Activated CD4-positive, alpha-beta T cell treated with anti-CD3 and anti-CD28 coated beads for 36 hours (primary cell): ENCODE measurements at places on chromosomes 4 and X.

- peak; percentile 2 for DNase-seq
Observed at GRCh38 chrX:87517571-87518141, at the start of gene KLHL4. TSS of gene KLHL4 (plus strand) at chrX:87517802. CDS start at chrX:87517894, 92 bp downstream.

DNA sequence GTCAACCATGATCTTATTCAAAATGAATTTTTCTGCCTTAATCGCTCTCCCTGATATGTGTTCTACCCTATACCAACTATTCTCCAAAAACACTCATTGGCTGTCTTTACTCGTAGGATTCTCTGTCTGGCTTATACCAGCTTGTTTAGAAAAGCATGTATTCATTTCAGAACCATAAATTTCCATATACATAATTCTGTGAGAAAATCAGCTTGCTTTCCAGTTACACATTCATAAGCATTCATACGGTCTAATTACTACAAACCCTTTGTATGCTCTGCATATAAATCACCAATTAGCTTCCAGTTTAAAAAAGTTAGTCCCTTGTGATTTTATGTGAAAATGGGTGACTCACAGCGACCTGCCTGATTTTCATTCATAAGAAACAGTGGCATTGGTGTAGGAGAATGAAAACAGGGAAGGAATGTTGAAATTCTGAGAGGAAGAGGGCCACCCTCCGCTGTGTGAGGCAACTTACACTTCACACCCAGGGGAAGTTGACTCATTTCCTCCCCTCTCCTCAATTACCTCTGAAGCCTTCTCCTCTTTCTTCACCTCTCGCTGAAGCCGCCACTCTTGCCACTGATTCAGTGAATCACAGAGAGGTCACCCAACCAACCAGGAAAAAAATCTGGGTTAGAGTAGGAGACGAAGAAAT, 63.3 kb downstream of the MEPE start:
- DNase-seq: peak; percentile 56

DNA sequence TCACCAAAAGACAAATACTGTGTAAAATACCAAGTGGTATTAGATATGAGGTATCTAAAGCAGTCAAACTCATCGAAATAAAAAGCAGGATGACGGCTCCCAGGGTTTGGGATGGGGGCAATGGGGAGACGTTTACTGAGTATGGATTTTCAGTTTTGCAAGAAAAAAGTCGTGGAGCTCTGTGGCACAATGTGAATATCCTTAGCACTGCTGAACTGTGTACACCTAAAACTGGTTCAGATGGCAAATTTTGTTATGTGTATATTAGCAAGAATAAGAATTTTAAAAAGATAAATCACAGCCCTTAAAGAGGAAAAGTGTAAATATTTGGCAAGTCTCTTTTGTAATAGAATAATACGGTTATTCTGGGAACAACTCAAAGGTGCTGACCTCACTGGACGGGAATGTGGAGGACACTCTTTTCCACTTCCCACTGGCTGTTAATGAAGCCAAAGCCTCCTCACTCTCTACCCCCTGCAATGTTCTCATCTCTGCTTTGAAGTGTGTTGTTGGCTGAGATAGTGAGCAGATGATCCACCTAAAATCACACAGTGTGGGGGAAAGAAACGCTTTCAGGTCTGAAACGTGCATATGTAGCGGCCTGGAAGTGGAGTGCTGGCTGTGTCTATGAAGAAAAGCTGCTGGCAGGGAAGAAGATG, 49.2 kb downstream of the SEL1L3 start:
- no peak for DNase-seq

- no peak for DNase-seq
Observed at GRCh38 chr4:119559044-119559647, 69.5 kb downstream of the PDE5A start.

DNA sequence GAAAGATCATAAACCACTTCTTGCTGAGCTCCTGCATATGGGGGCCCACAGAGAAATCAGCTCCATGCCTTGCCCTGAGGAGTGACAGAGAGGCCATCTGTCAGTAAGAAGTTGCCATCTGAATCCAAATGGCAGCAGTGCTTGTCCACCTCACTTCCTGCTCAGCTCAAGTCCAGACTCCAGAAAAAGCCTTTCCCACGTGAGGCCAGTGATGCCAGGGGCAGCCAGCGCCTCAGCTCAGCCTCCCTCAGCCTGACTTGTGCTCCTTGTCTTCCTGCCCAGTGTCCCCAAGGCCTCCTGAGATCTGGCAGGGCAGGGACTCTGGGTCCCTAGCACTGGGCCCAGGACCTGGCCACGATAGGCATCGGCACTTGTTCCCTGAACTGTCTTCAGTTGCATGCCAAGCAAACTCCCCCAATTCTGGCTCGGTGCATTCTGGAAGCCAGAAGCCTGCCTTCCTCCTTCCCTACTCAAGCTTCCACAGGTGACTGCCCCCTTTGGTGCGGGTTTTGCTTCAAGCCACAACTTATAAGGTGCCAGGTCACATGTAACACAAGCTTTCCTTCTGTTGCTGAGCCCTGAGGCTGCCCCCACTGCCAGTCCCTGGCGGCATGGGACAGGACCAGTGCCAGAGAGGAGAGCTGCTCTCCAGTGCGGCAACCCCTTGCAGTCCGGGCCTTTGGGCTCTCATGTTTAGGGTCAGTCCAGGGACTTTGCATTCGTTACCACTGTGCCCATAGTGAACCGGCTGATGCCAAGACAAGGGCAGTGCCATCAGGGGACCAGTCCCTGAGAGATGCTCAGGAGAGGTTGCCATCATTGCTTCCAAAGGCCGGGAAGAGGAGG, 2.2 kb downstream of the ZNF185 start:
- DNase-seq: no peak

- DNase-seq: no peak
Observed at GRCh38 chr4:184475498-184475897, 1.1 kb upstream of the IRF2 start.

DNA sequence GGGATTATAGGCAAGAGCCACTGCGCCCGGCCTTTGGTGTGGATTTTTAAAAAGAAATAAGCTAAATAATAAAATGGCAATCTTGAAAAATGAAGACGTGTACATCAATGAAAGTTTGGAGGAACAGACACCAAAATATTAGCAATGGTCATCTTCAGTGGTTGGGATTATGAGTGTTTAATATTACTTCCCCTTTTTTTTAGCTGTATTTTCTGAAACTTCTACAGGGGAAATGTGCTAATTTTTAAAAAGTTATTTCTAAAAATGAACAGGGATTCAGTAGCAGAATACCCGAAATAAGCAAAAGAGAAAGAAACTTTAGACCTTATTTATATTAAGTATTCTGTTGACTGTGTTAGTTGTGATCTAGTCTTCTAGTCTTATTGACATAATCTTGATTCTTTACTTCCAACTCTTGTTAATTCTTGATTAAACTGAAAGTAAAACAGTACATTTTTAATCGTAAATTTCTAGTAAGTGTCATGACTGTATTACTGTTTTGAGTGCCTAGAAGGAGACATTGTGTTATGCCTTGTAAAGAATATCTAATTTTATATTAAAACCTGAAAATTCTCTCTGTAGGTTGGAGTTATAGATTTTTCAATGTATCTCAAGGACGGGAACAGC, 51.3 kb downstream of the RUFY3 start:
- no peak for DNase-seq

- no peak for DNase-seq
Observed at GRCh38 chr4:165462009-165462408, 83.2 kb downstream of the CPE start.

DNA sequence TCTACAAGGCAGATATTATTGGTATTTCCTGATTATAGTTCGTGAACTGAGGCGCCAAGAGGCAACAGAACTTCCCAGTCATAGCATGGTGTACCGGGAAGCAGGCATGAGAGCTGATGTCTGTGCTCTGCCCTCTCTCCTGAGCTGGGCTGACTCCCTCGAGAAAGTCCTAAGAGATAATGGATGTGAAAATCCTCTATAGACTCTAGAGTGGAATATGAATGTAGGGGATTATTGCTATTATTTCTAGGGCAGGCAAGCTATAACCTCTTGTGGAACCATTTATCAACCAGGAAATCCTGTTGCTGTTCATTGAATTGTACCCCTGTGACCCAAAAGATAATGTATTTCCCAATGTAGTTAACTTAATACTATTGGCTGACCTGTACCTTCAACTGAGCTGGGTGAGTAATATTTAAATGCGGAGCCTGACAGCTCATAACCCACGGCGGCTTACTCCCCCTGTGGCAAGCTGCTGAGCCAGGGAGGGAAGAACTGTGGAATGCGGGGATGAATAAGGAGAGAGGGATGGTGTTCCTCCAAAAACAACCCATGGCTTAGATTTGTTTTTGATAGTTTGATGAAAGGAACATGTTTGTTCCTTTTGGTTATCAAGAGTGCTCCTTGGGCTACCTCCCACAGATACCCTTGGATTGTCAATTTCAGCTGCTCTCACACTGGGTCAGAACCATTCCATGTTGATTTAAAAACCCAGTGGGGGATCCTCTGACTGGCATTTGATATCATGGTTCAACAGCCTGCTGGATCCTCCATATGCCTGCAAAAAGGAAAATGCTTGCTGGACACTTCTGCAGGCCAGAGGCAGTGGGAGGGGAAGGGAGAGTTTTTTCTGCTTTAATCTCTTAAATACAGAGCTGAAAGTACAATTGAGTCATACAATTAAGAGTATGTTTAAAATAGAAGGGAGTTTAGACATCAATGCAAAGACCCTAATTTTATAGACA, 339.0 kb upstream of the BOD1L1 start:
- no peak for DNase-seq

DNA sequence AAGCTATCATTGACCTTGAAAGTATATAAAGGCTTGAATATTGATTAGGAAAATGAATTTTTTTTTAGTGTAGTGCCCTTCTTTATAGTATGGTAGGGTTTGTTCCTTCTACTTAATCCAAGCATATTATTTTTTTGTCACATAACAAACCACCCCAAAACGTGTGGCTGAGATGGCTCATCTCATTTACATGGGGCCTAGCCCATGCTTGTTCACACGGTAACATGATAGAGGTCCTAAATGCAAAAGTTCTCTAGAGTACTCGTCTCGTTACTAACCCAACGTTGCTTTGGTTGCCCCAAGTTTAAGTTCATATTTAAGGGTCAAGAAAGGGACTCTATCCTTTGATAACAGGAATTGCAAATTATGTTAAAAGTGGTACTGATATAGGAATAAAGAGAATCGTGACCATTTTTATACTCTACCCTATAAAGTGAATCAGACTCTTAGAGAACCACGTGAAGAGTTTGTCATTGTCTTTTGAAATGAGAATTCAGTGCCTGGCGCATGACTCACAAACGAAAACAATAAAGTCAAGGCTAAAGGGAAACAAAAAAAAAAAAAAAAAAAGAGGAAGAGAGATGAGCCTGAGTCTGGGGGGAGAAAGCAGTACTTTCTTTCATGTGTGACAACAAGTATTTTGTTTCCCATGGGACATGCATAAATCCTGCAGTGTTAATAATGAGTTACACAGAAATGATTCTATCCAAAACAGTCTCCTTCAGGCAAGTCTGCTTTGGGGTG, 402.8 kb upstream of the NWD2 start:
- DNase-seq: no peak

- no peak for DNase-seq
Observed at GRCh38 chr4:142100941-142101340, 464.6 kb downstream of the IL15 start.

GRCh38 chr4:173272996-173273395, 61.2 kb downstream of the HMGB2 start:
- DNase-seq: no peak

GRCh38 chrX:19343085-19343534, 617 bp upstream of the PDHA1 start:
- DNase-seq: peak; percentile 5

DNA sequence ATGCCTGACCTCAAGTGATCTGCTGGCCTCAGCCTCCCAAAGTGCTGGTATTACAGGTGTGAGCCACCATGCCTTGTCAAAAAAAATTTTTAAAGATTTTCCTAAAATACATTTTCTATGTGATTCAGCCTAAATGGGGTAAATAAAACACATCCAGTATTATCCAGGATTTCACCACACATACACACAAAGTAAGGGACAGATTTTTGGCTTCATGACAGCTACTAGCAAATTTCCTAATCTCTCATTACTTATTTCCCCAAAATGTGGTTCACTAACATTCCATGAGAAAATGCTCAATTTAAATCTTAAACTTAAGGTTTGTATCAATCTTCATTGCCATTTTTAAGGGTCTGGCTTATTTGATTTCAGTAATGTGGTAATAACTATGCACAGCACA, 348.5 kb upstream of the INTU start:
- DNase-seq: no peak

DNA sequence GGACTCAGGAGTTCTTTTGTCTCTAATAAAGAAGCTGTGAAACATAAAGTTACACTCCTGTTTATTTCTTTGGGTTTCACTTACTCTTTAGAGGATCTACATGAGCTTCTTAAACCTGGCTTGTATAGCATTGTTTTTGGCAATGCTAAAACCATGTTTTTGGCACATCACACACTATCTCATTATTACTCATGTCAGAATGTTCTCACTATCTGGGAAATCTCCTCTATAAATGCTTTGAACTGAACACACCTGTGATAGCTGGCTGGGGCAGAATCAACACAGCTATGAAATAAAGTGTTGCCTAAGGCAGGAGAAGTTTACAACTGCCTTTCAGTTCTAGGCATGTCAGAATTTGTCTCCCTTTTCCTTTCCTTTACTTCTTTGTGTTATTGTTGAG, 52.6 kb downstream of the SULT1B1 start:
- no peak for DNase-seq

GRCh38 chrX:20487227-20487626, 220.5 kb upstream of the RPS6KA3 start:
- DNase-seq: no peak

GRCh38 chrX:69024161-69024736, 141.0 kb downstream of the PJA1 start:
- DNase-seq: no peak

DNA sequence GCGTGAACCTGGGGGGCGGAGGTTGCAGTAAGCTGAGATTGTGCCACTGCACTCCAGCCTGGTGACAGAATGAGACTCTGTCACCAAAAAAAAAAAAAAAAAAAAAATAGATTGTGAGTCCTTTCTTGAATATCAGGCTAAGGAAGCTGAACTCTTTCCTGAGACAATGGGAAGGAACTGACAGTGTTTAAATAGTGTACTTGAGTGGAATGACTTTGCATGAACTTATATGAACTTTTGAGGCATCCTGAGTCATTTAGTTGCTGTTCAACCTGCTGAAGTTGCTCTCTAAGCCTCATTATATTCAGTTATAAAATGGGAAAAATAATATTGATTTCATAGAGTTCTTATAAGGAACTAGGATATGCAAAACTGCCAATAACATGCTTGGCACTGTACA, 79.3 kb upstream of the LIMCH1 start:
- DNase-seq: no peak

GRCh38 chrX:110284159-110284558, 33.7 kb downstream of the AMMECR1 start:
- DNase-seq: no peak

DNA sequence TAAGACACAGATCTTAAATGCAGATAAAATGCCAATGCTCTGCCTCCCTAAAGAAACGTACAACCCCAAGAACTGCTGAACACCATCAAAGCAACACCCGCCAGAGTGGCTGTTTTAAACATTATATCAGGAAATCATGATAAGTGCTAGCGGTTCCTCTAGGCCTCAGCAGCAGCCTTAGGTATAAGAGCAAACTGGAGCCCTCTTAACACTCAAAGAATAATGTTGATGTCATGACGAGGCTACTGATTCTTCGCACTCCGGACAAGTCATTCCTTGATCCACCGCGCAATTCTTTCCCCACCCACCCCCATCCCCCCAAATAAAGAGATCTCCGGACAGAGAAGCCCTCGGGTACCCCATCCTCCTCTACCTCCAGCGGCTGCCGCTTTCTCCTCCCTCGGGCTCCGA, 507 bp downstream of the LIN54 start:
- no peak for DNase-seq

- no peak for DNase-seq
Observed at GRCh38 chr4:3266076-3266475, 17.1 kb downstream of the MSANTD1 start.

- DNase-seq: no peak
Observed at GRCh38 chr4:139767168-139767567, 101.5 kb downstream of the MGST2 start.
